ENCODE measurements at places on chromosomes 5 and 9. TPM values are rescaled to one million over a fixed set of nuclear protein-coding genes. Genes with fewer than 3 reads are reported as not detected.

CDC20B gene
- 0.17 TPM for total RNA-seq

HCN1 gene
- not detected for total RNA-seq

PTBP3 gene
- total RNA-seq = 158 TPM

PCDHAC2 gene
- total RNA-seq = not detected

CBY3 gene
- not detected for total RNA-seq
